Lung (tissue), 17 donors: ENCODE measurements at places on chromosomes 16 and 17.
A peak's percentile ranks its signal among the peaks of the same experiment; 100 is the strongest.

GRCh38 chr17:32141679-32142037 is 644 bp upstream of the RHOT1 start:
- no peak for DNase-seq

DNA sequence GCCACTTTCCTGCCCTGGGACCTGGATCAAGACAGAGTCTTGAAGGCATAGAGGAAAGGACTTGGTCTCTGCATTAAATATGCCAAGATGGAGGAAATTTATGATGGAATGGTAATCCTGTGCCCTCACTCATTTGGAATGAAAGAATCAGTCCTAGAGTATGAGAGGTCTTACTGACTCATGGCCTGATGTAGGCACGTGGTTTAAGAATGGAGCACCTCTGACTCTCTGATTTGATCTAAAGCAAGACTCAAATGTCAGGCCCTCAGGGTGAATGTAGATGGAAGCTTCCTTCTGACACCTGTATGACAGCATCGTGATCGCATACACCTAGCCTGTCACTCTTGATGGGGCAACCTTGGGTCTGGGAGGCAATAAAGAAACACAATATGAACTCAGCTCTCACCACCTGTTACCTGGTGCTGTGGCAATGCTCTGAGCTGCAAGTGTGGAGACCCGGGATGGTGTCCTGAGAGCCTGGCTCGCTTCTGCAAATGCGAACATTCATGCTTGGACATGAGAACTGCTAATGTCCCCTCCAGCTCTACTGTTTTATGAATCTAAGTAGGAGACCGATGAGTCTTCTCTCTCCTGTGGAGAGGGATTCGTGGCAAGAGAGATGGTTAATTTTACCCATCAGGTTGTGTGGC is 229.9 kb downstream of the ABCC12 start:
- no peak for DNase-seq

GRCh38 chr17:50052241-50052796 is 3.6 kb upstream of the ITGA3 start:
- DNase-seq = no peak

- DNase-seq = no peak
Observed at GRCh38 chr17:82740906-82741759, 5.7 kb downstream of the FN3K start.

- no peak for DNase-seq
Observed at GRCh38 chr17:82371333-82372248, at the start of gene UTS2R. UTS2R (plus strand) TSS chr17:82371765; CDS start chr17:82374325, 2,560 bp downstream.

- no peak for DNase-seq
Observed at GRCh38 chr16:73125850-73126524, 78.1 kb upstream of the ZFHX3 start.

- DNase-seq = no peak
Observed at GRCh38 chr16:89905511-89906139, 13.0 kb upstream of the MC1R start.

- peak; percentile 98 for DNase-seq
Observed at GRCh38 chr17:44775136-44775837, 16.5 kb downstream of the ADAM11 start.

DNA sequence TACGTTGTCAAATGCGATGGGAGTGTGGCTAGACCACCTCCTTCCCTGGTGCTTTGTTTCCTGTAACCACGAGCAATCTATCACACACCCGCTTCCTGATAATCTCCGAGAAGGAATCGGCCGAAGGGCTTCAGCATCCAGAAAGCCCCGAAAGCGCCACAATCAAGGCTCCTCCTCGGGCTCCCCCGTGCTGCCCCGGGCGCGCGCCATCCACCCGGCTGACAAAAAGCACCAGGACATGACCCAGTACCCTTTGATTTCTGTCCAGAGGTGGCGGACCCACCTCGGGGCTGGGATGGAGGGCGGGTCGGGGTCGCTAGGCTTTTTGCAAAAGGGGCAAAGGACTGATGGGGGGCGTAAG is 743 bp upstream of the ARMC7 start:
- DNase-seq = no peak

DNA sequence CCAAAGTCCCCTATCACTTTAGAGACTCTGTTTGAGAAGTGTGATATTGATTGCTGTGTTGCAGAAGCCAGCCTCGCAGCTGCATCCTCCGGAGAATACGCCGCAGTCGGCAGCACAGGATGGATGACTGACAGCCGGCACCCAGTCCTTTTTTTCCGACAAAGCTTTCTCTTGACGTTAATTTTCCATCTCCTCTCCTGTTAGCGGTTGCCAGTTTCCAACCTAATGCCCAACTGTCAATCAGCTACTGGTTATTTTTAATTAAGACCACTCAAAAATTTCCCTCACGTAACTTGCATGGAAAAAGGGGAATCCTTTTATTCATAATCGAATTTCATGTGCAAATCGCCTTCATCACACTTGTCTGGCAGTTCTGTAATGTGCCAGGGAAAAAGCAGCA is 953.9 kb downstream of the CDH11 start:
- DNase-seq = no peak

GRCh38 chr16:9068886-9069285 is 22.6 kb upstream of the HAPSTR1 start:
- DNase-seq = no peak

DNA sequence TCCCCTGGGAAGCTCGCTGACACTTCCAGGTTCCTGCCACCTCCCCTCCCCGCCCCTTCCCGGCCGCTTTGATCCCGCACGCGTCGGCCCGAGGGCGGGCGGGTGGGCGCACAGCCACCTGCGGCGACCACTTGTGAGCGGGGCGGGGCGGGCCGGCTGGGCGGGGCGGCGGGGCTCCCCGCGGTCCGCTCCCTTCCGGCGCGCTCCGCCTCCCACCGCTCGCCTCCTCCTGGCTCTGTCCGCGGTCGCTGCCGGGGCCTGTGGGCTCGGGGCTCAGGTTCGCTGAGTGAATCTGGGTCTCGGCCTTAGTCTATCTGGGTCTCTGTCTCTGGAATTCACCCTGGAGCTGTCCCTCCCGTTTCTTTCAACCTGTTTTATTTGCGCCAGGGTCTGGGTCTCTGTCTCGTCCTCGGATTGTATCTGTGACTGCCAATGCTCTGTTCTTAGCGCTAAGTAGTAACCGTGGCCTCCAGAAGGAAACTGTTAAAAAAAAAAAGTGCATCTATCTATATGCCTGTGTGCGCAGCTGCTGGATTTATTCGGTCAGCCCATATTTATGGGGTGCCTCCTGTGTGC is 2.7 kb upstream of the HES7 start:
- DNase-seq = peak; percentile 58

GRCh38 chr17:8697323-8697741 is 47.3 kb downstream of the CCDC42 start:
- peak; percentile 94 for DNase-seq

DNA sequence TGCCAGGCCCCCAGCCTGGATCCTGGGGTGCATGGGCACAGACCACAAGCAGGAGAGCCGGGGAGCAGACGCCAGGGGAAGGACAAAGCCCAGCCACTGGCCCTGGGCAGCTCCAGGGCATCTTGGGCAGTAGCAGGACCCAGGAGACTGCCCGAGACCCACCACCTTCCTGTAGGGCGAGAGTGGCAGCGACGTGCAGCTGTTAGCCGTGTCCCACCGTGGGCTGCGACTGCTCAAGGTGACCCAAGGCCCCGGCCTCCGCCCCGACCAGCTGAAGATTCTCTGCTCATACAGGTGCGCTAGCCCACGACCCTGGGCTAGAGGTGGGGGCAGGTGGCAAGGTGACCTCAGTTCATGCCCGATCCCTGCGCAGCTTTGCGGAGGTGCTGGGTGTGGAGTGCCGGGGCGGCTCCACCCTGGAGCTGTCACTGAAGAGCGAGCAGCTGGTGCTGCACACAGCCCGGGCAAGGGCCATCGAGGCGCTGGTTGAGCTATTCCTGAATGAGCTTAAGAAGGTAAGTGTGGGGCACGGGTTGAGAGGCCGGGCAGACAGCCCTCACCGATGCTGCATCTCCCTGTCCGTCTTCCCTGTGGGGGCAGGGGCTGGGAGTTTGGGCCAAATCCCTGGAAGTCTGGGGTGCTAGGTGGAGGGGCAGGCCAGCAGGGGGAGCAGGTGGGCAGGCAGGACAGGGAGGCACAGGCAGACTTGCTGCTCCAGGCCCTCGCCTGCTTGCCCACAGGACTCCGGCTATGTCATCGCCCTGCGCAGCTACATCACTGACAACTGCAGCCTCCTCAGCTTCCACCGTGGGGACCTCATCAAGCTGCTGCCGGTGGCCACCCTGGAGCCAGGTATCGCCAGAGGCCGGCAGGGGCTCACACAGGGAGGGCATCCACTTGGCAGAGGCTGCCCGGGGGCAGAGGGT is 13.5 kb upstream of the SMIM5 start:
- DNase-seq = no peak

DNA sequence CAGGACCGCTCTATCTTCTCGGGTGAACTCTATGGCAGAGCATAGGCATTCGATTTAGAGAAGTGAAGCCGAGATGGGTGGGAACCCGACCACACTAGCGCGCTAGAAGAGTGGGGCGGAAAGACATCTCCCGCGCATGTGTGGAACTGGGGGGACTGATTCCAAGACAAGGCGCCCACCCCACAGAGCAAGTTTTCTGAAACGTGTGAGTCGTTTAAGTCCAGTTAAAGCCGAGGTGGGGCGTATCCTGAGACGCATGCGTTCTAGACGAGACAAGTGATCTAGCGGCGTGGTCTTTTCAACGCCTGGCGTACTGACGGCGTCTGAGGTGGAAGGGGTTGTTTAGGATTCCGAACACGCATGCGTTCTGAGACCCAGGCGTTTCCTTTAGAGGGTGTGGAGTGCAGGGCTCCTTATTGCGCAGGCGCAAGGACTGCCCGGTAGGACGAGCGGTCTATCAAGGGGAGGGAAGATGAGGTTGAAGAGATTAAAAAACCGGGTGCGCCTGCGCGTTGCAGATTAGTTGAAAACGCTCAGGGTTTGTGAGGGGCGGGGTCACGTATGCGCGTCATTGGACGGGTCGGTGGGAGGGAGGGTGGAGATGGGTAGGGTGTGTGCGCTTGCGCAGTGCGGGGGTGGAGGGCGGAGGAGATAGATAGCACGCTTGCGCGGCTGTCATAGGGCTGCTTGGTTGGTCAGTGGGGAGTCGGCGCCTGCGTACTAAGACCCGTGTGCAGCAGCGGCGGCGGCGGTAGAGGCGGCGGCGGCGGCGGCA is at the start of gene EIF5A:
EIF5A (plus strand) TSS at position 718 of the 775 bp plus-strand sequence. CDS start 2,008 bp downstream, outside the sequence.
- DNase-seq = peak; percentile 100

DNA sequence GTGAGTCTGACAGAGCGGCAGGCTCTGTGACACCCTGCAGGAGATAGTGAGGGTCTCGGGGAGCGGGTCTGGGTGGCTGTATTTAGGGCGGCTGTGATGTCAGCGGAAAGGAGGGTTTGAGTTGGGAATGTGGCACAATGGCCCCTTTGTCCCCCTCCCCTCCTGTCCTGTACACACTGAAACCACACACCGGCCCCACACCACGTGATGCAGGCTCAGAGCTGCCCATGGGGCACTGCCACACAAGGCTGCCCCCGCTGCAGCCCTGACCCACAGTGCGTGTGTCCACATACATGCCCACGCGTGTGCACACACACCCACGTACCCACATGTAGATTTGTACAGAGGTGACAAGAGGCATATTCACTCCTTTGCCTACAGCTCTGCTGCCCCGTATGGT is 15.3 kb downstream of the SGCA start:
- peak; percentile 56 for DNase-seq

GRCh38 chr17:69031839-69032238 is 28.9 kb downstream of the ABCA9 start:
- no peak for DNase-seq

DNA sequence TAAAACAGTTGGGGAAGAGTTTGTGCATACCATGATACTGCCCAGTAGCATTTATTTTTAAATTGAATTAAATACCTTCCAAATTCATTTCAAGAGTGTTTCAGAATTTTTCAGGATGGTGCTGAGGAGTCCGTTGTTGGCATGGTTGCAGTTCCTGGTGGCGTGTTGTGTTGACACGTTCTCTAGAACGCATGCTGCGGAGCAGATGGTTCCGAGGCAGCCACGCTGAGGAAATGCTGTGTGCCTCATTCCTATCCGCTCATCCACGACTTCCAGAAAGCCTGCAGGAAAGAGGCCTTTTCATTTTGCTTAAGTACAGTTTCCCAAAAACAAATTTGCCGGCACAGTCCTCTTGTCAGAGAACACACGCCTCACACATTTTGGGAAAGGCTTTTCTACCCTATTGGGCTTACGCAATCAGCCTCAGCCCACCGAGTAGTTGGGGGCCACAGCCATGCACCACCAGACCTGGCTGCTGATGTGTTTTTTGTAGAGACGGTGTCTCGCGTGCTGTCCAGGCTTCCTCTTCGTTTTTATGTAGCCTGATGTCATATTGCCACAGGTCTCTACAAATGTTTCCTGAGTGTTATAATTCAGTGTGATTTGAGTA is 32.1 kb upstream of the IL17C start:
- no peak for DNase-seq

DNA sequence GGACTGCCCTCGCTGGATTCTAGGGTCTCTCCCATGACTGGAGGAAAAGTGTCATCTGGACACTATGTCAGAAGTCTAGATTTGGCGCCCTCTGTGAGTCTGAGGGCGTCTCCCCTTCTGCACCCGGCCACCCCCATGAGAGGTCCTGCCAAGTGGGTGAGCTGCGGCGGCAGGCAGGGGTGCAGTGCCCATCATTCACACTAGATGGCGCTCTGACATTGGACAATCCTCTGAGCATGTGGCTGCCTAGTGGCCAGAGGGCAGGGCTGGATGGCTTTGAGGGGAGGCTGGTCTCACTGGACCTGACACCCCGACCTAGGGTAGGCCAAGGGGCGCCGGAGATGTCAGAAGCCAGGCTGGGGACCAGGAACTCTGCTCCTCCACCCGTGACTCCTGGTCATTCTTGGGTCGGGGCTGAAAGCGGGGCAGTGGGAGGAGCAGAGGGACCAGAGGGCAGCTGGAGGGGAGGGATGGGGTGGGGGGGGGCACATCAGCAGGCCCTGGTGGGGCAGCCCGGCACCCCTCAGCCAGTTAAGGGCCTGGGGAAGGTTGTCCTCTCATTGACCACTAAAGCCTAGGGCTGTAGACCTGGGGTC is 28.0 kb downstream of the MRM1 start:
- peak; percentile 76 for DNase-seq

GRCh38 chr17:81489012-81489997 is 23.3 kb downstream of the ACTG1 start:
- peak; percentile 53 for DNase-seq

DNA sequence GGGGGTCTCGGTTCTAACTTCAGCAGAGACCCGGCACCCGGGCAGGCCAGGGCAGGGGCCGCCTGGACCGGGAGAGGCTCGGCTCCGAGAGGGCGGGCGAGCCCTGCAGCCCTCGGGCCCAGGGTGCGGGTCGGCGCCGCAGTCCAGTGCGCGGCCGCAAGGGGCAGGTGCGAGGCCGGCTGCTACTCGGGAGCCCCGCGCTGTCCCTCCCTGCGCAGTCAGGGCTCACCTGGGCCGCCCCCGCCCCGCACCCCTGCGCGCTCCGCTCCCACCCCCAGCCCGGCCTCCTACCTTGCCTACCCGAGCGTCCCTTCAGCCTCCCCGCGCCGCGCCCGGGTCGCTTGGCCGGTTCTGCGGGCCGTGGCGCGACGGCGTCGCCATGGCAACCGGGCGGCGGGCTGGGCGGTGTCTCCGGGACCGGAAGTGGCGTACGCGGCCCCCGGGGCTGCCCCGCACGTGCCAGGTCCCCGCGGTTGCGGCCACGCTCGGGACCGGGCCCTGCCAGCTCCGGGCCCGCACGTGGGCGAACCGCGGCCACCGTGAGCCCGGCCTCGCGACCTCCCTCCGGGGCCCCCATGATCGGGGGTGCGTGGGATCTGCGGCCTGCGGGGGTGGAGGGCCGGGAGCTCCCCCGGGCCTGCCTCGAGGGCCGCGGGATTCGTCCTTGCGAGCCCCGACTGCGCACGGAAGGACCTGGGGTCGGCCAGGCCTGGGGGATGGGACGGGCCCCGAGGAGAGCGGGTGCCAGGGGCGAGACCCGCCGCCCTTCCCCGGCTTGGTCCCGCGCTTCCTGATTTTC is at the start of gene CYB561:
CYB561 (minus strand) TSS at position 353 of the 799 bp plus-strand sequence. CDS start 8,759 bp downstream, outside the sequence.
- peak; percentile 79 for DNase-seq
